ENCODE measurements at places on chromosomes 2 and 18.
A peak's percentile ranks its signal among the peaks of the same experiment; 100 is the strongest.

- DNase-seq = no peak
Observed at GRCh38 chr2:20322527-20323300, 27.9 kb downstream of the PUM2 start.

GRCh38 chr2:61722318-61722717, 131.5 kb downstream of the FAM161A start:
- DNase-seq = no peak

- no peak for DNase-seq
Observed at GRCh38 chr2:30565851-30566358, 118.9 kb downstream of the LCLAT1 start.

DNA sequence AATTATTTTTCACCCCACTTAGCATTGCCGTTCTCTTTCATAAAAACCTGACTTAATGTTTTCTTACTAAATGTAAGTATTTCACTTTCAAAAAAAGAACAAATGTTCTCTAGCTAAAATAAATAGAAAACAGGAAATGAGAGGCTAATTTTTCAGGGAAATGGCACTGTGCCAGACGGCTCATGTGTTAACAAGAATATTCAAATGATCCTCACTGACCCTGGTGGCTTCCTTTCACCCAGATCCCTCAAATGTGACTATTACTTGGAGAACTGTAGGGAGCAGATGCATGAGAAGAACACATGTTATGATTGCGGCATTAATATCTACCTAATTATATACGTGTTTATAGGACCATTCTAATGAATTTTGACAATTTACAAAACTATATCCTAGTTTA, 827.7 kb downstream of the SOCS6 start:
- DNase-seq = no peak

- no peak for DNase-seq
Observed at GRCh38 chr2:106546391-106546990, 59.3 kb downstream of the CD8B2 start.

GRCh38 chr2:209913786-209914345, 88.6 kb upstream of the RPE start:
- no peak for DNase-seq

- no peak for DNase-seq
Observed at GRCh38 chr2:137991078-137991477, 26.8 kb downstream of the HNMT start.

DNA sequence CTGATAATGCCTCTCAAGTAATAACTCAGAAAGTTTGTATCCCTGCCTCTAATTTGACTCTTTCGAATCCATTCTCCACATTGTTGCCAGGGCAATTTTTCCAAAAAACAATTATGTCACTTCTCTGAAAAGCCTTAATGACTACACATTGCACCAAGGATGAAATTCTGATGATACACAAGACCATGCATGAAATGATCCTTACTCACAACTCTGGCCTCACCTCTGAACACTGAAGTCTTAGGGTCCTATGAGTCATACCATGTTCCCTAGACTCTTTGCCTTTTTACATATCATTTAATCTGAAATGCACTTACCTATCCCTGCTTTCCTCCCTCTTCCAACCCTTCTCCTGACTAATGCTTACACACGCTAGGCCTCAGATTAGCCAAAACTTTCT, 51.0 kb downstream of the WDPCP start:
- DNase-seq = no peak

GRCh38 chr2:208698114-208698513, 291.5 kb downstream of the PTH2R start:
- DNase-seq = no peak

- DNase-seq = no peak
Observed at GRCh38 chr2:211439011-211439410, 882.6 kb downstream of the CPS1 start.

DNA sequence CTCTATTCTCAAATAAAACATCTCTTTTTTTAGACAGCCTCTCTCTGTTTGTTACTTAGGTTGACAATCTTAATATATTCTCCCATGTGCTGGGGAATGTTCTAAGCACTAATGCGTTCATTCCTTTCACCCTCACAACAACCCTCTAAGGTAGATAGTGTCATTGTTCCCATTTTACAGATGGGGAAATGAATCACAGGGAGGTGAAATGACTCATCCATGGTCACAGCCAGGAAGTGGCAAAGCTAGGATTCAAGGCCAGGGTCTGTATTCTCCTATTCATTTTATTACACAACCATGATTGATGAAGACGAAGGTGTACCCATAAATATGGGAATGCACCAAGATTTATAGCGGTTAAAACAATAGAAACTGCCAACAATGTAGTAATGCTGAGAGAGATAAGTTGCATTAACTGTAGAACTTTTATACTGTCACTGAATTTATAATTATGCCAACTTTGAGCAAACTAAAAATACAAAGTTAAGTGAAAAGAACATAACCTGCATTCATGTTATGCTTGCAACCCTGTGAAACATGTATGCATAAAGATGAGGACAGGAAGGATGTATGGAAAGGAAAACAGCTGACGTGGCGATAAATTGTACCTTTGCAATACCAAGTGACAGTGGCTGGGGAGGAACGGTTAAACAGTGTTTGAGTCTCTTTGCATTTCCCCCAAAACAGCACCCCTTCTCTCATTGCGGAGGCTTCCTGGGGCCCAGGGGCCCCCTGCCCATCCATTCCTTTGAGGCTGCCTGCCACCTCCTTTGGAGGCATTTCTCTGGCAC, 257.7 kb upstream of the AGAP1 start:
- no peak for DNase-seq

DNA sequence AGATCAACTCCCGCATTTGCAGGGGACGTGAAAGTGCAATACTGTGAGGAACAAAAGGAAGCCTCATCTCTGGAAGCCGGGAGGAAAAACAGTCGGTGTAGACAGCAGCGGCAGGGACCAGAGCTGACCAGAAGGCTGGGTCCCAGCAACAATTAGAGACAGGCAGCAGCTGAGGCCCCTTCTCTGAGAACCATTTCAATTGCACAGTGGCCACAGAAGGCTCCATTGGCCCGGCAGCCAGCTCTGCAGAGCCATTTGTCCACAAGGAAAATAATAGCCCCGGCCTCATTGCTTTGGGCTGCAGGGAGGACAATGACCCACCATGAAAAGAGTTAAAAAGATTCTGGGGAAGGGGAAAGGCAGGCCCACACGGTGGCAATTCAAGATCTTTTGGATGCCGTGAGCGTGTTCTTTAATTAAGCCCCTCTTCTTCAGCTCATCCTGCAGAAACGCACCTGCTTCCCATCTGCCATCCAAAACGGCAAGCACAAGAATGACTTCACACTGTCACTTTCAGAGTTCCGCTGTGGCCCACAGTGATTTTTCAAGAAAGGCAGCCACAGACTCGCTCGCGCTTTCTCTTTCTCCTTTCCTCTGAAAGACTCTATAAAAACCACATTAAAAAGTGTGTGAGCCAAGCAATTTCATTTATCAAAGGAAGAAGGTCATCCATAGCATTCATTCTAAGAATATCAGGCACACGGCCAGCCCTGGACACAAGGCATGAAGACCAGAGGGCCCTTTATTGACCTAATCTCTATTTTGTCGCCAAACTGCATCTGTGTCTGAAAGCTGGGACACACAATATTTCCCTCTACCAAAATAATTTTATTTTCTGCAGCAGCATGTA, 293.6 kb downstream of the SOX11 start:
- DNase-seq = no peak

DNA sequence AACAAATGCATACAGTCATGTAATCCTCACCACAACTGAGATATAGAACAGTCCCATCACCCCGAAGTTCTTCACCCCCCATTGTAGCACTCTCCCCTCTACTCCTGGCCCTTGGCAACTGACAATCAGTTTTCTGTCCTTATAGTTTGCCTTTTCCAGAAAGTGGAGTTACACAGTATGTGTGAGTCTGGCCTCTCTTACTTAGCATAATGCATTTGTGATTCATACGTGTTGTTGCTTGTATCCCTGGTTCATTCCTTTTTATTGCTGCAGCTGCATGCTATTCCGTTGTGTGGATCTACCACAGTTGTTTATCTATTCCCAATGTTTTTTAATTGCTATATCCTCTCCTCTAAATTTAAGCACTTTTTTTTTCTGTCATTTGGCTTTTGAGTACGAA, 17.6 kb downstream of the ACYP2 start:
- no peak for DNase-seq

DNA sequence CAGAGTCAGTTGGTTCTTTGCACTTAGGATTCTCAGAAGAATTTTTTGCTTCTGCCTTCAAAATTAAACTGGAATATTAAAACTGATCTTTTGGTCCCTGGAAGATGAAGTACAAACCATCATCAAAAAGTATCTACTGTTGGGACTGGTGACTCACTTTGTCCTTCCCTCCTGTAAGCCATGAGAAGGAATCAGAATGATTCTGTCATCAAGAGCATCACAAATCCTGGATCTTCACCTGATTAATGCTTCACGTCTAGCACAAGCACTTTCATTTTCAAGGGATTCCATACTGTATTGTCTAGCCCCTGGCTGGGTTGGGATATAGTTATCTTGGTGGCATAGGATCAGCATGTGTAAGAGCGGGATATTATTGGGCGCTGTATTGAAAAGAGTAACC, 69.3 kb upstream of the CYP1B1 start:
- DNase-seq = no peak

DNA sequence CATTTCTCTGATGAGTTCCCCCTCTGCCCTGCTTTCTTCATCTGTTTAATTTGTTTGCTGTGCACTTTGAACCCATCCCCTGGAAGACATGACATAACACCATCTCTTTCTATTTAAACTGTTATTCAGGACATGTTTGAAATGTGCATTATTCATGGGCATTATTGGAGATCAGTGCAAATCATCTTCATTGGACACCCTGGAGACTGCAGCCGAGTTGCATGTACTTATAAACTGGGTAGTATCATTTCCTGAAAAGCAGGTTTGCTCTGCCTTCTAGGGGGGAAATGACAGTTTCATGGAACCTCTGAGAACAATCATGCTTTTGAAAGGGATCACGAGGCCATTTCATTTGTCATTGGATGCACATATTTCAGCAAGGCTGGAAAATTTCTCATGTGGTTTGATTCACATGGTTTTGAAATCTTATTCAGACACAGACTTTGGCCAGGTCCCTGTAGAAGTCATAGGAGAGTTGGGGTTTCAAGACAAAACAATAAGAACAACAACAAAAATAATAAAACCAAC, 462.8 kb upstream of the MEX3C start:
- DNase-seq = no peak

- peak; percentile 33 for DNase-seq
Observed at GRCh38 chr2:237998530-237998929, 31.7 kb downstream of the UBE2F start.

DNA sequence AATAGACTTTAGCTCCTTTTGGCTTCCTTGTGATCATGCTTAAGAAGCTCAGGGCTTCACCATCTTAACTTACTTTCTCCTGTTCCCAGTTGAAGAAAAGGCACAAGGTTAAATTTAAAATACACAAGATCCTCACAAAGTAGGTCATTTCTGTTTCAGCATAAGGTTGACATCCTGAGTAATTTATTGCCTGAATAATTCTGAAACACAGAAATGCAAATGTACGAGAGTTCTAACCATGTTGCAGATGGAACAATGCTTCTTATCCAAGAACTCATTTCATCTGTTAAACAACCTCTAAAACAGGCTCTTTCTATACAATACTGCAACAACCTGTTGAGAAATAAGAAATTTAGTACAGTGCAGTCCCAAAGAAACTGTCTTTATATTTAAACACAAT, 395.2 kb downstream of the BCL11A start:
- no peak for DNase-seq

- no peak for DNase-seq
Observed at GRCh38 chr18:31658670-31659575, 25.5 kb downstream of the B4GALT6 start.

GRCh38 chr2:210288408-210288807, 26.6 kb downstream of the MYL1 start:
- DNase-seq = no peak

- no peak for DNase-seq
Observed at GRCh38 chr2:226189061-226189460, 610.6 kb downstream of the IRS1 start.

DNA sequence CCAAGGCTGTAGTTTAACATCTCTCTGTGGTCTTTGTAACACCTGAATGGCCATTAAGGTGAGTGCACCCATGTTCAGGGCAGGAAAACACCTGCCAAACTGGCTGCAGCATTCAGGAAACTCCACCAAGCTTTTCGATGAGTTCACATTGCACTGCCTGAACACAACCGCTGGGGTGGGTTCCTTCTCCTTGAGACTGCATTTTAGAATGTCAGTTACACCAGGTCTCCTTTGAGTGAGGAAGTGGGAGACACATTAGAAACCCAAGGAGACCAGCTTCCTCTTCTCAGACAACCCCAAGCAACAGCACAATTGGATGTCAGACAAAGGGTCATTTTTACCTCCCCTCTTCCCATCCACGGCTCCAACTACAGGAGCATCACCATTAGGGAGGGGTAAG, 35.2 kb downstream of the CYRIA start:
- DNase-seq = no peak

DNA sequence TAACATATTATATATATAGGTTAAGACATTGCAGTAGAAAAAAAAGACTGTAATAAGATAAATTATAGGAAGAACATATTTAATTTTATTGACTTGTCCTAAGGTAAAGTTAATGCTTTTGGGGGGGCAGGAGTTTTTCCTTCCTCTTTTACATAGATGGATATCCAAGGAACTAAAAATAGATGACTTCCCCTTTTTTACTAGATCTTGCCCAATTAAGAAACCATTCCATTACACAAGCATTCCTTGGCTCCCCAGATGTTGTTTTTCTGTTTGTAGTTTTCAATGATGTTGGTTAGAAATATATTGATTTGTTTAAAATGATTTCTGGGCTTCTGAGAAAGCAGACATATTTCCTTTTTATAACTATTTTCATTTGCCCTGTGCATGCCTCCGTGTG, 22.4 kb upstream of the PMAIP1 start:
- no peak for DNase-seq

GRCh38 chr2:189249171-189249570, 69.6 kb upstream of the COL5A2 start:
- DNase-seq = no peak

DNA sequence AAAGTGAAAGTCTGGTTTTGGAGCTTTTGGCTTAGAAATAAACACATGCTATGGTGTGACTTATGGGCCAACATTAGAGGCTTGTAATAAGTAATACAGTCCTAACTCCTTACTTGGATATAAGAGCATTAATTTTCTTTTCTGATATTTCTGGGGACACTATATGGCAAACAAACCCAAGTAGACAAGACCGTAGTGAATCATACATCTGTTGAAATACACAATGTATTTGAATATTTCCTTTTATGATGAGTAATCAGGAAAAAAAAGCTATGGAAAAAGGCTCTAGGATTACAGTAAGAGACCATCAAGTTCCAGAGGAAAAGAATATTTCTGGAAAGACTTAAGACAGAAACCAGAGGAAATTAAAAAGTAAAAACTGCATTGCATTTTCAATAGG, 146.0 kb upstream of the CYP26B1 start:
- DNase-seq = no peak

- no peak for DNase-seq
Observed at GRCh38 chr2:122034344-122034743, 278.9 kb downstream of the TSN start.
